ENCODE measurements at places on chromosomes 4 and X.

DNA sequence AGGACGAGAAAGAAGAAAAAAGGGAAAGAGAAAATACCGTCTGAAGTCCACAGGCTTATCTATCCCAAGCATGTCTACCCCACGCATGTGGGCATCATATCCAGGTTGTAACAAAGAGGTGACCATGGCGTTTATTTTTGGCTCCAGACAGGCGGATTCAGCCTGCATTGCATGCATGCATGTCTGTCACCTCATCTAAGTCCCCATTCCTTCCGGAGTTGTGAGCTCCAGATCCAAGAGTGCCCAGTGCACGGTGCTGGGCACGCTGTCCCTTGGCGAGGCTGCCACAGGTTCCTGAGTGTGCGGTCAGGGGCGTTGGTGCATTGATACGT lies 905 bp upstream of the GALNTL6 start:
- DNase-seq = no peak

- DNase-seq = no peak
Measured at GRCh38 chrX:72268597-72269365, 8.3 kb downstream of the RPS4X start.

- DNase-seq = no peak
Measured at GRCh38 chrX:113800955-113801354, 782.9 kb upstream of the HTR2C start.

DNA sequence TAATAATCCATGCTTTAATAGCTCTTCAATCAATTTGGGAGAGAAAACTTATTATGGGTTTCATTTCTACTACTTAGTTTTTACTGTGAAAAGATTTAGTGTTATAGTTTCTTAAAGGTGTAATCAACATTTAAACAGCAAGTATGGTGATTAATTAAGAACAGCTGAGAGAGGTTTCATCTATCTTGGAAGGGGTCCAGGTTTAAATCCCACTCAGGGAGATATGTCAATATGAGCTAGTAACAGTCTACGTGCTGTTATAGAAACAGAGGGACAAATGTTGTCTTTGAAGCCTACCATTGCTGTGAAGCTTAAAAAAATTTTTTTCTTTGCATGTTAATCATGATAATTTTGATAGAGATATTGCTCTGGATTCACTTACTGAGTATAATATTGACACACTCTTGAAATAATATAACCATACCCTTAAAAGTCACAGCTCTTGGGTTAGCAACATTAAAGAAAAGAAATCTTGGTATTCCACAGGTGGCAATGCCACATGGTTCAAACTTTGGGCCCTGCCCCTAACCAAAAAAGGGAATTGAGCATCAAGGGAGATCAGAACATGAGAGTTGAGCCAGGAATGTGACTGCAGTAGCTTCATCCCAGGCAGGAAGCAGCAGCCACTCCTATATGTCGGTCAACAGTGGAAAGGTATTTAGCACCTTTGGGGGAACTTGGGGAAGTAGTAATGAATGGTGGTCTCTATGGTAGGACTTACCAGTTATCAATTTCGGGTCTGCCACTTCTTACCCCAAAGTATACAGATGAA lies 107.8 kb downstream of the ANK2 start:
- DNase-seq = no peak

- DNase-seq = no peak
Measured at GRCh38 chrX:105475801-105476200, 255.3 kb upstream of the TEX13A start.

- DNase-seq = no peak
Measured at GRCh38 chr4:87327136-87327535, 4.5 kb upstream of the HSD17B13 start.

DNA sequence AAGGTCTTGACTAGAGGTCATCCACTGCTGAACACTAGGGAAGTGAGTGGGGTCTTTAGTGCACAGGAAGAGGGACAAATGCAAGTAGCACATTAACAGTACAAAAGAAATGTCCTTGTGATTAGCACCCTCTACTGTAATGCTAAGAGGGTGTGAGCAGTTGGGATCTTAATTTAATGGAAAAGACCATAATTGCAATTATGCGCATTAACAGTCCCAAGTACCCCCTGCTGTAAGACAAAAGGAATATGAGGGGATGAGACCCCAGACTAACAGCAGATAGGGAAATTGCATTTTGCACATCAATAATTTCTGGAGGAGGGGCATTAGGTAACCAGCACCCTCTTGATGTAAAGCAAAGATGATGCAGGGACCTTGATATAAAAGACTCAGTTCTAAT lies 285.0 kb downstream of the CHIC1 start:
- DNase-seq = no peak

GRCh38 chr4:112156553-112156952 lies 11.3 kb downstream of the FAM241A start:
- no peak for DNase-seq

DNA sequence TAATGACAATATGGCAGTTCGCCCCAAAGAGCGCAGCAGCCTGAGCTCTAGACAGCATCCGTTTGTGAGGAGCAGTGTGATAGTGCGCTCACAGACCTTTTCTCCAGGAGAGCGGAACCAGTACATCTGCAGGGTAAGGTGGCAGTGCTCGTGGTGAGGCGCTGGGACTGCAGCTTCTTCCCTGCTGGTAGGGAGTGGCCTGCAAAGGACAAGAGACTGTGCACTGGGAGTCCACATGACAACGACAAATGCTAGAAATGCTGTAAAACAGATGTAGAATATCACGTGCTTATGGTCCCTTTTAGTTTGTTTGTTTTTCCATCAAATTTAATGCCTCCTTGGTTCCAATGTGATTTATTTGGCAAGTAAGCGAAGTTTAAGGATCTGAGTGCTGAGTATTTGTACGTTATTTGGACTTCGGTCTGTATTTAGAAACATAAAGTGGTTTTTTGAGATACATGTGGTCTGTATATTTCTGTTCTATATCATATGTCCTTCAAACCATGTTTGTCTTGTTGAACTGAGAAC lies 35.8 kb downstream of the CLDN22 start:
- no peak for DNase-seq

- no peak for DNase-seq
Measured at GRCh38 chrX:40173143-40174000, 75.6 kb upstream of the BCOR start.

DNA sequence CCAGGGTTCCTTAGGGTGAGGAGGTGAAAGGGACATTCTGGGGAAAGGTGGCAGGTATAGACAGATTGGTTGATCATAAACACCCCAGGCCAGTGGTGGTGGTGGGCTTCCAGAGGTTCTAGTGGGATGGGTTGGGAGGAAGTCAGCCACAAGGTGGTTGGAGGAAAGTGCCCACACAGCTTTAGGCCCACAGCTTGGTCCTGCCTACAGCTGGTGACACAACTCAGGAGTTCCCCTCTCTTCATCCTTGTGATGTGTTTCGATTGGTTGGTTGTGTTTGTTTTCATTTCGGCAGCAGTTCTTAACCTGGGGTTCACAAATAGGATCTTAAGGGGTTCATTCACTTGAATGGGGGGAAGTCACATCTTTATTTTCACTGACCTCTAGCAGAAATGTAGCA lies 157.0 kb downstream of the TMEM164 start:
- no peak for DNase-seq

- DNase-seq = no peak
Measured at GRCh38 chr4:101792056-101792590, 1.6 kb downstream of the BANK1 start.

GRCh38 chr4:61739887-61740286 lies 539.8 kb downstream of the ADGRL3 start:
- no peak for DNase-seq

- peak; percentile 22 for DNase-seq
Measured at GRCh38 chr4:2797545-2798305, 4.8 kb downstream of the SH3BP2 start.

DNA sequence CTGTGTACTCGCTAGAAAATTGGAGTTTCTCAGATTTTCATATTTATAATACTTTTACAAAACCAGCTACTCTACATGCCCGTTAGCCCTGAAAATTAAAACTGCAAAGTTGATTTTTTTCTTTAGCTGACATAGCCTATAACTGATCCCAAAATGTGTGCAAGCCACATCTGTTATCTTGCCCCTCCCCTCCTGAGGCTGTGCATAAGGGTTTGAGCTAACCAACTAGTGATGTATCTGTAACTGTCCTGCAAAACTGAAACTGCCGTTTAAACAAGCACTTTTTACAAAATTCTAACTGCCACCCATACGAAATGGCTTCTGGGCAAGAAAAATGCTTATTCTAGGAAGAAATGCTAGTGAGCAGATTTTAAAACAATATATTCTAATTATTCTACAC lies 59.1 kb downstream of the EDNRA start:
- no peak for DNase-seq

DNA sequence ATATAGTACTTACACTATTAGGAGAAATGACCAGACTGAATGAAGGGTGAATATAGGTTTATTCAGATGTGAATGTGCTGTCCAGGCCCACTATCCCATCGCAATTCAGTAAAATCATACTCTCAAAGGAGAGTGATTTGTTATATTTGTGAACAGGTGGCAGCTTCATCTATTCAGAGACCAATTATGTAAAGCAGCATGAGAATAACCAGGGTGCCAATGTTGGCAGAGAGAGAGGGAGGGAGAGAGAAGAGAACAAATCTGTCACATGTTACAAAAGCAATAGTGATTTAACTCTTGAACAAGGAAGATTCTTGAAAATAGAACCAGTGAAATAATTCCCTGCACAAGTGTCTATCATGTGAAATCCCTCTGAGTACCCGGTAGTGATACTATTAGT lies 38.9 kb upstream of the TLL1 start:
- DNase-seq = no peak

- no peak for DNase-seq
Measured at GRCh38 chr4:70613306-70614183, 15.0 kb upstream of the ENAM start.

- DNase-seq = no peak
Measured at GRCh38 chr4:22237155-22237751, 278.6 kb downstream of the ADGRA3 start.

DNA sequence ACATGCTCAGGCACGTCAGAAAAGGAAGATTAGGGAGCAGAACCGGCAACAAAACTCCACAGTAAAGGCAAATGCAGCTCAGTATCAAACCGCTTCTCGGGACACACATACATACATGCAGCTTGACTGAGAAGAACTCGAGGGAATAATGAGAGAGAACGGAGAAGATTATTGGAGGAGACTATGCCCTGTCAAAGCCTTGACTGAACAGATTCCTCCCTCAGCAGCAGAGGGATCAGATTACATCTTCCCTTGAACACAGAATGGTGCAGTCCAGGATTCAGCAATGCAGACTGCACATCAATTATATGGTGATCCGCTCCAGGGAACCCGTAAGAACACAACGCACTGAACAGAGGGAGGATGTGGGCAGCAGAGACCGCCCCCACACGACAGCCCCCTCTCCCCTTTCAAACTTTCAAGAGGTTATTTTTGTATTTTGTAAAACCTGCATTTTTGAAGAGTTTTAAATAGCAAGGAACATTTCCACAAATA lies 183.2 kb downstream of the FBXW7 start:
- peak; percentile 89 for DNase-seq

DNA sequence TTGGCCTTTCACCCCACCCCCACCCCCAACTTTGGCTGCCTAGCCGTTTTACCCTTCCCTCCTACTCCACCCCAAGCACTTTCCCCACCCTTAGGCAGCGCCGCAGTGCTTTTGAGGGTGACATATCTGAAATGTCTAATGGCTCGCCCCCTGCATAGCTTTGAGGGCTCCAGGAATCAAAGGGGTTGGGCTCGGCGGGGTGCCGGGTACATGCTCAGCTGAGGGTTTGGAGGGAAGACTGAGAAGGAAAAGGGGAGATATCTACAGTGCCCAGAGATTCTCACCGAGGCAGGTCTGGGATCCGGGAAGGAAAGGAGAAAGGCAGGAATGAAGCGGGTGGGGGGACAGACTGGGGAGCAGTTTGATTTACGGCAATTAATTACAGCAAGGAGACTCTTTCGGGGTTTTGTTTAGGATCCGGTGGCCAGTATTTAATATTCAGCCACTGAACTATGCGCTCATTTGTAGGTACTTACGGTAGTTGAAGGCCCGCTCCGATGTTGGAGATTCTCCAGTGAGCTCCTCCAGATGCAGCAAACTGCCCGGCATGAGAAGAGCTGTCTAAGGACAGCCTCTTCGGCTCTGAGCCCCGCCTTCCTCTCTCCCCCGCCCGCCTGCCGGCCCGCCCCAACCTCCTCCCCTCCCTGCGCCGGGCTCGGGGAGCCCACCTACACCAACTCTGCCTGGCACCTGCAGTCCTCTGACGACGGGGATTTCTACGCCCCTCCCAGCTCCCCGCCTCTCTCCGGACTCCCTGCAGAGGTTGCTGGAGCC lies at the start of gene IGSF1:
IGSF1 (minus strand) TSS at position 569 of the 774 bp plus-strand sequence. CDS start 2,632 bp downstream, outside the sequence.
- peak; percentile 74 for DNase-seq

GRCh38 chr4:17681281-17682221 lies 67.1 kb downstream of the MED28 start:
- DNase-seq = no peak

DNA sequence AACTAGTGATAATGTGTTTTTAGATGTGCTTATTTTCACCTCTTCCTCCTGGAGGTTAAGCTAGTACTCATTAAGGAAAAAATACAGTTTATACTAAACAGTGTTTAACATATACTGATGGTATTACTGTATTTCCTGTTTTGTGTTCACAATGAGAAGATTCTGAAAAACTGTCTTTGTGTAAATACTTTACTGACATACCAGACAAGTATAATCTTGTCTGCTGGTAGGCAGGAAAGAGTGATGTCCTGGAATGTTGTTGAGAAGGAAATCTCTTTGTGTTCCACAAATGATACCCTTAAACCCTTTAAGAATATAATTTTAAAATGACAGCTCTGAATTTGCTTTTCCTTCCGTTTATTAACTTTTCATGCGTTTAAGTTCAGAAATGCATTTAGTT lies 205.5 kb upstream of the NUDT6 start:
- no peak for DNase-seq

- DNase-seq = no peak
Measured at GRCh38 chr4:72702948-72703347, 133.9 kb upstream of the ADAMTS3 start.

- DNase-seq = no peak
Measured at GRCh38 chr4:79184476-79184875, 141.4 kb downstream of the NAA11 start.

DNA sequence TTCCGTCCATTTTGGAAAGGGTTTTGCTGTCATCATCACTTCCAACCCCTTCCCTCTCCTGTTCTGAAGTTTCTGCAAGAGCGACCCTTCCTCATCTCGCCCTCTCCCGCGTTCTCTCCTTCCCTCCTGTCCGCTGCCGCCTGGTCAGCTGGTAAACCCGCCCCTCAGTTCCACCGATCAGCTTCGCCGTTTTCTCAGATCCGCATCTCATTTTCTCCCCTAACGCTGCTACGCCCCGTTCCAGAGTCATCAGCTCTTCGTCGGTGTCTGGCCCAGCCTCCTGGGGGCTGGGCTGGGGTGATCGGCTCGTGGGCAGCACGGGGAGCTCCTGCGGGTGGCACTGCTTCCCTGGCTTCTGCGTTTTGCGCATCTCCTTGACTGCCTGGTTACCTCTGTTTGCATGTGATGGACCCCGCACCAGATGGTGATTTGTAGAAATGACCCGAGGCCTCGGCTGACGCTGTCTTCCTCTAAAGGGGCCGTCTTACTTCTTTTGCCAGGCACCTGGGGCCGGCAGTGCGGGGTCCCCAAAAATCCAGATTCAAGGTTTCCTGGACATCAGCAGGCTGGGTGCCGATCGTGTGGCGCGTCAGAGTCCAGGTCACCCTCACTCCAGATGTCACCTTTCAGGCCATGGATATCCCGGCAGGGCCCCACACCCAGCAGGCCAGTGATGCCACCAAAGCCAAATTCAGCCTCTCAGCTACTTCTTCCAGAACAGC lies 13.4 kb downstream of the CTBP1 start:
- DNase-seq = no peak
